ENCODE measurements at places on chromosomes 16 and 17.

- DNase-seq: no peak
Measured at GRCh38 chr16:77555791-77556190, 121.0 kb upstream of the ADAMTS18 start.

DNA sequence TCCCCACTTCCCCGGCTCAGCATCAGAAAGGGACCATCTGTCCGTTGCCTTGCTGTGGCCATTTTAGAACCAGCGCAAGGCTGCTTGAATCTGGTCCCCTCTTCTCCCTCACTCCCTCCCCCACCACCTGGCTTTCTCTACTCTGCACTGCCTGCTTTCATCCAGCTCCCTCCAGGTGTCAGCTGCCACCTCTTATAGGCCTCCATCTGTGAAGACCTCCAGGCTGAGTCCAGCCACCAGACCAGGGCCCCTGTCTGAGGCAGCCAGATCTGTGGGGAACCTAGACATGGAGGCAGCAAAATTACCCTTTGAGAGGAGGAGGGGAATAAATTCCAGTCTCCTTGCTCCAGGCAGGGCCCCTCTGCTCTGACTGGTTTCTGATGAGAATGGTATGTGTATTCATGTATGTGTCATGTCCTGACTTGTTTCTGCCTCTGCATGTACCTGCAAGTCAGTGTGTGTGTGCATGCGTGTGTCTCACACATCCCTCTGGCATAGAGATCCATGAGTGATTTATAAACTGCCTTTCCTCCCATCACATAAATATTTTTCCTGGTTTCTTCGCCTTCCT lies 21.1 kb downstream of the MINK1 start:
- DNase-seq: no peak

DNA sequence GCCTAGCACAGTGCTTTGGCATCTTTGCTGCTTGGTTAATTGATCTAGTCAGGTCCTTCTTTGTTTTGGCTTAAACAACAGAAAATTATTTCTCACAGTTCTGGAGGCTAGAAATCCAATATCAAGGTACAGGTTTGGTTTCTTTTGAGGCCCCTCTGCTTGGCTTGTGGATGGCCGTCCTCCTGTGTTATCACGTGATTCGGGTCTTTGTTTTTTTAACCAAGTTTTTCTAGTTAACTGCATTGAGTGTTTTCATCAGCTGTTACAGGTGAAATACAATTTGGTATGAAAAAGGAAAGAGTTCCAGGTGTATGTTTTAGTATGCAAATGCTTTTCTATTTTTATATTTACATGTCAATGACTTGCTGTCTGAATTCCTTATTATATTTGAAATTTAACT lies 2.8 kb downstream of the NLK start:
- no peak for DNase-seq

- DNase-seq: no peak
Measured at GRCh38 chr16:78242239-78242630, 142.8 kb downstream of the WWOX start.

DNA sequence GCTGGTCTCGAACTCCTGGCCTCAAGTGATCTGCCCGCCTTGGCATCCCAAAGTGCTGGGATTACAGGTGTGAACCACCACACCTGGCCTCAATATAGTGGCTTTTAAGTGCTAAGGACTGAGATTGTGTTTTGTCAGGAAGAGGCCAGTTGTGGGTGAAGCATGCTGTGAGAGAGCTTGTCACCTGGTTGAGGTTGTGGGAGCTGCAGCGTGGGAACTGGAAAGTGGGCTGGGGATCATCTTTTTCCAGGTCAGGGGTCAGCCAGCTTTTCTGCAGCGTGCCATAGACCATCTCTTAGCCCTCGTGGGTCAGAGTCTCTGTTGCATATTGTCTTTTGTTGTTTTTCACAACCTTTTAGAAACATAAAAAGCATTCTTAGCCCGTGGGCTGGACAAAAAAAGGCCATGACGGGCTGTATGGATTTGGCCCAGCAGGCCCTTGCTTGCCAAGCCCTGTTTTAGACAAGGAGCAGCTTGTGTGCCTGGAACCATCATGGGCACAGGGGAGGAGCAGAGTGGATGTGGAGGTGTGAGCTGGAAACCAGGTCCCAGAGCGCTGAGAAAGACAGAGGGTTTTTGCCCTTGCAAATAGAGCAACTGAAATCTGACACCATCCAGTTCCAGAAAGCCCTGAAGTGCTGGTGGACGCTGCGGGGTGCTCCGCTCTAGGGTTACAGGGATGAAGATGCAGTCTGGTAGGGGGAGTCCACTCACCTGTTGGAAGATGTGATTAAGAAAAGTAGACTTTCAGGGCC lies 5.5 kb downstream of the BIRC5 start:
- DNase-seq: no peak

- DNase-seq: peak; percentile 55
Measured at GRCh38 chr16:4535627-4536108, 2.9 kb downstream of the CDIP1 start.

DNA sequence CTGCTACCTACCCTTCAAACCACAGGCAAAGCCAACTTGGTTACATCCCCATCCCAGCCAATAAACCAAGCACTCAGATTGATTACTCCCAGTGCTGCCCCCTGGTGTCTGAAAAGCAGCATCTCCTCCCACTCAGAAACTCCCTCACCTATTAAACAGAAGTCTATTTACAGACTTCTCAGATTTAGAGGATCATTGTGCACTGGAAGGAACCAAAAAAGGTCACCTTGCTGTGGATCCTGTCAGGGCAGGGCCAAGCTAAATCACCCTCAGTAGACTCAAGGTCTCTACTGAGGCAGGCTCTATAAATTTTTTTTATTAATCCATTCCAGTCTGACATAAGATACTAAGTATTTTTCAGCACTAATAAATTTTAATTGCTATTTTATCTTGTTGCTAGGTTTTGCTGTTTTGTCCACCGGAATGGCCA lies 17.6 kb downstream of the HIGD1B start:
- DNase-seq: peak; percentile 75

- DNase-seq: no peak
Measured at GRCh38 chr16:78956859-78957258, 643.7 kb downstream of the MAF start.

DNA sequence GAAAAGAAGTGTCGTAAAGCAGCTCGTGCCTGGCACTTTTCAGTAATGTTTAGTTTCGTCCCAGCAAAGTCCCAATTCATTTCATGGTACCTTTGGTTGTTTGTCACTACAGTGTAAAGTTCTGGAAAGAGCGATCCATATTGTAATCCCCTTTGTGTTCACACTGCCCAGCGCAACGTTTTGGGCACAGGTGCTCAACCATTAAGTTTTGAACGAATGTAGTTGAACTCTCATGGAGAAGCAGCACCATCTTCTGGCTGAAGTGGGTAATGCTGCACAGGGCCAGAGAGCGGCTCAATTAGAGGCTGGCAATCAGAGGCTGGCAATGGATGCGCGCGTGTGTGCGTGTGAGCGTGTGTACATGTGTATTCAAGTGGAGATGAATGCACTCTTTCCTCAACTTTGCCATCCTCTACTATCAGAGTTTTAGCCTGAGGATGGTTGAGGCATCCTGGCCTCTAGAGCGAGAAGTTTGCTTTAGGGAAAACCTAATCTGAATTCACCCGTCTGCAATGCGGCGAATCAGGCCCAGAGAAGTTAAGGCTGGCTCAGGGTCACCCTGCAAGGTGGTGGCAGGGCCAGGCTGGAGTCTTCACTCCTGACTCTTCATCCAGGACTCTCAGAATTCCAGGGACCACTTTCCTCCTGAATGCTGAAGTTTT lies 29.9 kb downstream of the DYNLL2 start:
- peak; percentile 86 for DNase-seq
